Head of caudate nucleus (tissue), 42 donors: ENCODE measurements at places on chromosomes 2 and 18.

DNA sequence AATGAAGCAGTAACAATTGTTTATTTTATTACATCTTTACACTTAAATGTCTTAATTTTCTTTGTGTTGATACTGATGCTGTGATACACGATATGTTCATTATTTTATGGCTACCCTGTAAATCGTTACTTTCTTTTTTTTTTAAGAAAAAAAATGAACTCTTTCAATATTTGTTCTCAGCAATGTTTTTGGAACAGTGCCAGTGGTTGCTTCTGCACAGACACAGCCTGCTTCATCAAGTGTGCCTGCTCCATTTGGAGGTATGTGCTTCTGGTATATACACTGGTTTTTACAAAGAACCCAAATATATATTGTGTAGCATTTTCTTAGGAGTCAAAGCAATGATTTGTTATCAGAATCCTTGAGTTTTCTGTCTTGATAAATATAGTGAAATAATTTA, 62.2 kb upstream of the SCYGR2 start:
- no peak for DNase-seq

DNA sequence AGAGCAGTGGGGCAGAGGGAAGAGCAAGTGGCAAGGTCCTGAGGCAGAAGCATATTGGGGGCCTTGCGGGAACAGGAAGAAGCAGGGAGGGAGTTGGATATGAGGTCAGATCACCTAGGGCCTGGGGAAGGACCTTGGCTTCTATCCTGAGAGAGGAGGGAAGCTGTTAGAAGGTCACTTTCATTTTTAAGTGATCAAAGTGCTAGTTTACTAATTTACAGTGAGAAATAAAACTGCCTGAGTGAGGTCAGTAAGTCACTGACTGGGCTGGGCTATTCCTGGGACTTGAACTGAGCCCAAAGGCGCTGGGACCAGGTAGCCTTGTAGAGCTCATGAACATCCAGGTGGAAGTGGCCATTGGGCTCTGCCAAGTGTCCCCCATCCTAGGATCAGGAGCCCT, 76.6 kb upstream of the B3GNT7 start:
- no peak for DNase-seq

DNA sequence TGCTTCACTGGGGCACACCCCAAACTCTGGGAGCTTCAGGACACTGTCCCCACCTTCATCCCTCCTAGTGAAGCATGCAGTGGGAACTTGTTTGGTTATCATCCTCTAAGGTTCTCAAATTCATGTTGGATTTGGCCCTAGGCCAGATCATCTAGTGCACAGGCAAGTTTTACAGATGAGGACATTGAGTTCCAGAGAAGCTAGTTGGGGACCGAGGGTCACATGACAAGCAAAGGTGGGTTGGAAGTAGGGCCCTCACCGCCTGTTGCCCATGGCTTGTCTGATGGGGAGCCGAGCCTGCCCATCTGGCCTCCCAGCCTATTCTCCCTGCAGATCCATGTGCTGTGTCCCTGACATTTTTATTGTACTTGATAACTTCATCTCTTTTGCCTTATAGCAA, 2.8 kb downstream of the PRKCE start:
- DNase-seq = no peak

DNA sequence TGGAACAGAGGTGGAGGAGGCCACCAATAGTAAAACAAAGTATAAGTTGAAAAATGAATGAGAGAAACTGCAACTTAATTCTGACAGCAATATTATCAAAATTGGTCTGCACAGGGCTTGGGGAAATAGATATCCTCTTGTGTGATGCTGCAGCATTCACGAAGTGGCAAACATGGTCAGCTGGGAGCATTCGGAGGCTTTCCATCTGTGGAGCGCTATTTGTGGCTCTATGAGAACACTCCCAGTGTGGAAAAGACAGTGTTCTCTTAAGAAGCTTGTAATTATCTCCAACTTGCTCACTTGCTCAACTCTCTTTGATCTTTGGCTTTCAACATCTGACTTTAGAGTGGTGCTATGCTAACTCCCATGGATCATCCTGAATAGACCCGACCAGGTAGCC, 3.1 kb upstream of the FLACC1 start:
- no peak for DNase-seq

DNA sequence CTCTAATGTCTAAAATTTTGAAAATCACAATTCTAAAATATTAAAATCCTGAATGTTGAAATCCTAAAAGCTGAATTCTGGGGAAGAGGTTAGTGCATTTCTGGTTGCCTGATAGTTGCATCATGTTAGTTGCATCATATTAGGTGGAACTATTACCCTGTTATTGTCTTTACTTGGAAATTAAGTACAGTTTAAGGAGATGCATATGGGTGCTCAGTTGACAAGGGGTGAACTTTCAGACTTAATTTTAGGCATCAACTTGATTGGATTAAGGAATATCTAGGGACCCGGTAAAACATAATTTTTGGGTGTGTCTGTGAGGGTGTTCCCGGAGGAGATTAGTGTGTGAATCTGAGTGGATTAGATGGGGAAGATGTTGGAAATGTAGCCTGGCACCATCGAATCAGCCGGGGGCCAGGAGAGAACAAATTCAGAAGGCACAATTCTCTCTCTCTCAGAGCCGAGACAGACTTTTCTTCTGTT, 409.8 kb downstream of the PLCL1 start:
- DNase-seq = no peak

GRCh38 chr2:175914846-175915245, 87.2 kb downstream of the LNPK start:
- DNase-seq = no peak

DNA sequence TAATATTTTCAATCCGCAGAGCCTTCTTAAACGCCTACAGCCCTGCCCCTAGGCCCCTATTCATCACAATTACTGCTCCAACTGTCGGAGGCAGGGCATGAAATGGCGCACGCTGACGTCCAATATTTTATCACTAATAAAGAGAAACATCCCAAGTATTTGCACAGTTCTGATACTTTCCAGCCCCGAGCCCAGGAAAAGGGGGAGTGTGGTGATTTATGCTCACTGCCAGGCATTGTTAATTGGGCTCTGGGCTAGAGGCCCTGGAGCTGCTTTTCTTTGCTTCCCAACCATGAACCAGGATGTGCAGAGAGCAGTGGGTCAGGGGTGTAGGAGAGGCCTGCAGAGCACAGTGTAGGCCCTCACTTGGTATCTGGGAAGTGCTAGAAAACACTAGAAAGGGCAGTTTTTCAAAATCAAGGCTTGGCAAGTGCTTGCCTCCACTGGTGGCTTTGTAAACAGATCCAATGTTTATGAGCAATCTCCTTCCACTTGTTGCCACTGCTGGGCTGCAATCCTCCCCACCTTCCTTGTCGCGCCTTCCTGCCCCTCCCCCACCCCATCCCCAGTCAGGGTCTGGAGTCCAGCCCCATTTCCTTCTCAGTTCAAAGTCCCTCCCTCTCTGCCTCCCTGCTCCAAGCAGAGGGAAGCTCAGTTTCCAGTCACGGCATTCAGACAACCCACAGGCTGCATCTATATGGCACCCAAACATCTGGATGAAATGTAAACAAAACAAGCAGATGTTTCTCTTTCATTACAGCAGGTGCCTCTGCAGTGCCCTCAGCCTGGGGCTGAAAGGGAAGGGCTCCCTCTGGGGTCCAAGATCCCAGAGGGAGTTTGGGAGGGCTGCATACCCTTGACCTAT, 83.9 kb upstream of the PKDCC start:
- no peak for DNase-seq

DNA sequence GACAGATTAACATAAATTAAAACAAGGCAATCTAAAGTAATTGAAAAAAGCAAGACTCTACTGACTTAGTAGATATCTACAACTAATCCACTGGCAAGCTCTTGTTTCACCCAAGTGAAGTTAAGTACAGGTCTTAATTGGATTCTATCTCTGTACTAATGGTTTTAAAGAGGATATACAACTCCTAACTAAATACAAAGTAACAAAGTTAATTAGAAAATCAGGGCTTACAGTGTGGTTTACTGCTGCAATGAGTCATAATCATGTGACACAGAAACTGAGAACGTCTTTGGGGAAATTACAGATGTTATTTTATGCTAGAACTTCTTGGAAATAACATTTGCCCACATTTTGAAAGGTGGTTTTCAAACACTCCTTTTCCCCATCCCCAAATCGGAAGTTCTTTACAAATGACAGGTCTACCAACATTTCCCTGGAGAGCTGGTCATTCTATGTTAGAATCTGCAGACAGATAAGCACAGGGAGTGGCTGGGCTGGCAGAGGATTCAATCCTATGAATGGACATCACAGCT, 245.3 kb downstream of the STK39 start:
- DNase-seq = no peak

- DNase-seq = no peak
Measured at GRCh38 chr2:77104554-77104953, 417.6 kb downstream of the LRRTM4 start.

GRCh38 chr2:84874381-84875212, 6.3 kb downstream of the TRABD2A start:
- no peak for DNase-seq

GRCh38 chr2:54988612-54989011, 61.6 kb downstream of the RTN4 start:
- no peak for DNase-seq

GRCh38 chr18:57352271-57352701, at the start of gene ST8SIA3:
Gene ST8SIA3, plus strand, starts transcription at chr18:57352557. Its CDS starts 290 bp downstream, at chr18:57352847.
- peak; percentile 38 for DNase-seq

DNA sequence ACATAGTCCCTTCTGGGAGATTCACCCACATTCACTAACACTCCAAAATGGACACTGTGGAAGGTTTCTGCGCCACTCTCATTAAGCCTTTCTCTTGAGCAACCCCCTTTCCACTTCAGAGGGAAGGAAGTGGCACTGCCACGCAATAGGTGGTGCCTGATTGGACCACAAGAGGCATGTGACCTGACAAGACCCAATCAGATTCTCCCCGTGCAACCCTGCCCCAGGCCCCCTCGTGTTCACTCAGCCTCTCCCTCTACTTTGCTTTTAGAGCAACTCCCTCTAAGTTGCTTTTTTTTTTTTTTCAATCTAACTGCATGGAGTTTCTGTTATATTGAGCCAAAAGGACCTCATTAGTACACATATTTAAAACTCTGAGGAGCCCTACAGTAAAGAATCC, 158.0 kb downstream of the EN1 start:
- no peak for DNase-seq

- no peak for DNase-seq
Measured at GRCh38 chr2:74668087-74668486, 14.0 kb downstream of the SEMA4F start.

- DNase-seq = no peak
Measured at GRCh38 chr2:9754532-9754887, 88.8 kb upstream of the TAF1B start.

DNA sequence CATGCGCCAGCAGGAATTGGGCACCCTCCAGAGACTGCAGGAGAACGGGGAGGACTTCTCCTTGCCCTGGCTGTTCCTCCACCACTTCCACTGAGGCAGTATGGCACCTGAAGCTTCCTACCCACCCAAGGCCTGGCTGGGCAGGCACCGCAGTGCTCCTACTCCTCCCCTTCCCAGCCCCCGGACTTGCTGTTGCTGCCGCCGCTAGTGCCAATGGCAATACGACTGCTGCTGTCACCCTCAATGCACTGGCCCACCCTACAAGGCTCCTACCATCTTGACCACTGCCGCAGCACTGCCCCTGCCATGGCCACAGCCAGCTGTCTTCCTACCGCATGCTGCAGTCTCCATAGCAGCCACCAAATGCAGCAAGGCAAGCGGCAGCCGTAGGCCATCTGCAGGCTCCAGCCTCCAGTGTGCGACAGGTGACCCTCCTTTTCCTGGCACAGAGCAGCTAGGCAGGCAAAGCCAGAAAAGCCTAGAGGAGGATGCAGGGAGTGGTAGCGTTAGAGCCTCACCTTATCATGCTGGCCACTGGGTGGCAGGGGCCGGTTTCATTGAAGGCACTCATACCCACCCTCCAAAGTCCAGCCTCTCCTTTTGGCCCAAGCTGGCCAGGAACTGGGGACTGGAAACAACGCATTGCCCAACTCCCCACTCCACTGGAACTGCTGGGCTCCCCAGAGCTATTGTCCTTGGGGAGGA, 47.4 kb upstream of the ANKRD62 start:
- no peak for DNase-seq

GRCh38 chr2:170711774-170712652, 3.1 kb upstream of the SP5 start:
- DNase-seq = no peak

DNA sequence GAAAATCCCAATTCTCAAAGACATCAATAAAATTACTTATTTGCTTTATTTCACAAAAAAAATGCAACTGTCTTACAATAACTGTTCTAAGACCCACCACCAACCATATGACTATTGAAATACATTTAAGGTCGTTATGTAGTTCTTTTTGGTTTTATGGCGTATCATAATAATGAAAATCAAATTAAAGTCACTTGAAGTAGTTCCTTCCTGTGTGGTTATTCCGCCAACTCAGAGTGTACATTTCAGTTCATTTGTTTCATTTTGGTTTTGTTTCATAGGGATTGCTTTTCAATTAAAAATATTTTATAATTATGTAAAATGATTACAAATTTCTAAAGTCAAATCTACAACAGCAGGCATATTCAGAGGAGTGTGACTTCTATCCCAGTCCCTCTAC, 45.9 kb upstream of the AAK1 start:
- no peak for DNase-seq

GRCh38 chr18:36255072-36255698, 42.3 kb upstream of the FHOD3 start:
- no peak for DNase-seq

DNA sequence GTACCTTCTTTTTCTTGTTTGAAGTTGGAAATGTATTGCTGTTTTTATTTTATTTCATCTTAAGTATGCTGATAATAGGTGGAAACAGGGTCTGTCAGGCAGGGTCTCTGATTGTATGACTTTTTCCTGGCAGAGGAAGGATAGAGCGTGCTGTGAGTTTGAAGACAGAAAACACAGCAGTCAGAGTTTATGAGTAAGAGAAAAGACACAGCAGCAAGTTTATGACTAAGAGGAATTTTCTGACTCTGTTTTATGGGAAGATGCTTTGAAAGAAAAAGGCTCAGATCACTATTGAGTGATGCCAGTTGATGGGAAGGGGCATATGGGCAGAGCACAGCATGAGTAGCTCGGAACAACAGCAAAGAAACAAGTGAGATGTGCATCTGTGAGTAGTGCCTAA, 379.1 kb downstream of the MEIS1 start:
- no peak for DNase-seq

DNA sequence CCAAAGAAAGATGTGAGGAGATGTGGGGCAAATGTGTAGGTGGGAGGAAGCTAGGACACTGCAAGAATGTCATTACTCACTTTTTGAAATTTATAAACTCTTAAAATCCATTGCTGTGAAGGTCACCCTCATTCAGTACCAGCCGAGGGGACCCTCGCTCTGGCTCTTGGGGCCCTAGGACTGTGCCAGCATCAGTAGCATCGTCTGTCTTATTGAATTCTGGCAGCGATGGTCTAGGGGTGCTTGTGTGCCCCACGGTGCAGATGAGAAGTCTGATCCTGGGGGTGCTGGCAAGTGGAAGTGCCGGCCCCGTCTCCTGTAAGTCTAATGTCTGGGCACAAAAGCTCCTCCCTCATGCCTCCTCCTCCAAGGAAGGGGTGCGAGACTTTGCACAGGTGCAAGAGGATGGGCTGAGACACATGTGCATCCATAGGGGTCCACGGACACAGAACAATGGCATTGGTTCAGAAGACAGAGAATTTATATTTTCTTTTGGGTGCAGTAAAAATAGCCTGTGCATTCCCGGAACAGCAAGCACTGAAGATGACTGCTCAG, 266.7 kb upstream of the HDAC4 start:
- DNase-seq = no peak
